ENCODE measurements at places on chromosomes 16 and 17.

GRCh38 chr17:79922116-79922601 lies 82.9 kb upstream of the CBX4 start:
- no peak for DNase-seq

DNA sequence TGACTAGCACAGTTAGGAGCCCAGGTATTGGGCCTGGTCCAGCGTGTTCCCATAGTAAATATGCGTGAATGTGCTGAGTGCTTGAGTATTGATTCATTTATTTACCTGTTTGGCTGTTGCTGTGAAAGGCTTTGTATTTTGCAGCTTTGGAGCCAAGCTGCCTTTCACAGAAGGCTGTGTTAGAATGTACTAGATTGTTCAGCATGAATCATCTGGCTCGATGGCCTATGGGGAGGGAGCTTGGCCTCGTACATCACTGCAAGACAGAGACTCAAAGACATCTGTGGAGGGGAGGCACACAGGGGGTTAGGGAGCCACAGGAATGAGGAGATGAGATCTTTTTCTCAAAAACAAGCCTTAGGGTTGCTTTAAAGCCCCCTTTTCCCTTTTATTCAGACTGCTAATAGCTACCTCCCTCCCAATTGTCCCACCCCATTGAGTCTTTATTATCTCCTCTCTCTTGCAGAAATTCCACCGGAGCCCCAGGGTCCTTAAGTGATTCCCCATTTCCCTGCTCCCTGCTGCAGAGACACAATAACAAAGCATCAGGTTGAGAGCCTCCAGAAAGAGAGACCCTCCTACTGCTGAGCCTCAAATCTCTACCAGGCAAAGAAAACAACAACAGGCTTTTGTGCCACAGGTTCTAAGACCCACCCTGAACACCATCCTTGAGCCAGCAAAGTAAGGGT lies 307.2 kb downstream of the ABCC12 start:
- DNase-seq = no peak

DNA sequence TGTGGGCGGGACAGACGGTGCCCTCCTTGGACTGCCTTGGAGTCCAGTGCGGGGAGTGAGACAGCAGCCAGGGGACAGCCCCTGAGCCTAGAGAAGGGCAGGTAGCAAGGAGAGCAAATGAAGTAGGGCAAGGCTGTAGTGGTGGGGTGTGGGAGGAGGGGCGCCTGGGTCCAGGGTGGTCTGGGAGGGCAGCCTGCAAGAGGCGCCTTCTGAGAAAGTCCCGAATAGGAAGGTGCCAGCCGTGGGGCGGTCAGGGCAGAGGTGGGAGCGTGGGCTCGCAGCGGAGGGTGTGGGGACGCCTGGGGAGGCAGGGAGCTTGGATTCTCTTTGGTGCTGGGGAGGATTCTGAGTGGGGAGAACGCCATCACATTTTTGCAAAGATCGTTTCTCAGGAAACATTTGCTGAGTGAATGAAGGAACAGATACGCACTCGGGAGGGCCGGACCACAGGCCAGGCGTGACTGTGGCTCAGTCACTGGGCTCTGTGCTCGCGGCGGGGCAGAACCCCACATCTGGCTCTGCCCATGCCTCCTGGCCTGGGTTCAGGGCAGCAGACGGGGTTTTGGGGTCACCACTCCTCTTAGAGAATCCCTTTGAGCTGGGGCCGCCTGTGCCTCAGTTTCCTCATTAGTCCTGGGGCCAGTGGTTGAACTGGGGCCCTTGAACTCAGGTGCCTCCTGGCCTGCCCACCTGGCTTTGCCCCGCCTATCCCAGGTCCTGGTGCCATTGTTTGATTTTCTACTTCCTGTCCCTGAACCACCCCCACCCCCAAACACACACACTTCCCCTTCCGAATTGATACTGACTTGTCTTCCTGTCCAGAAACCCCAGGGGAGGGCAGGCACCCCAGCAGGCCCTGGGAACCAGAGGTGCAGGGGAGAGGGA lies 4.2 kb downstream of the SNN start:
- DNase-seq = peak; percentile 91

DNA sequence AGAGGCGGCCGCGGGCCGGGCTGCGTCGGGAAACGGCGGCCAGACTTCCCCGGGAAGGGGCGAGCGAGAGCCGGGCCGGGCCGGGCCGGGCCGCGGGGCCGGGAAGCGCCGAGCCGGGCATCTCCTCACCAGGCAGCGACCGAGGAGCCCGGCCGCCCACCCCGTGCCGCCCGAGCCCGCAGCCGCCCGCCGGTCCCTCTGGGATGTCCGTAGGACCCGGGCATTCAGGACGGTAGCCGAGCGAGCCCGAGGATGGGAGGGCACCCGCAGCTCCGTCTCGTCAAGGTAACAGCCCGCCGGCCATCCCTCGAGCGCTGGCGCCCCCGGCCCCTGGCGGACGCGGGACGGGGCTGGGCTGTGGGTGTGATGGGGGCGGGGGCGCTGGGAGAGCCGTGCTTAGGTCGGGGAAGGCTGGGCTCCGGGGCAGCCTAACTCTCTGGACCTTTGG lies at the start of gene CRHR1:
TSS of gene CRHR1 (plus strand) at position 28 of the 448 bp plus-strand sequence. CDS start at position 253, 225 bp downstream.
- no peak for DNase-seq

DNA sequence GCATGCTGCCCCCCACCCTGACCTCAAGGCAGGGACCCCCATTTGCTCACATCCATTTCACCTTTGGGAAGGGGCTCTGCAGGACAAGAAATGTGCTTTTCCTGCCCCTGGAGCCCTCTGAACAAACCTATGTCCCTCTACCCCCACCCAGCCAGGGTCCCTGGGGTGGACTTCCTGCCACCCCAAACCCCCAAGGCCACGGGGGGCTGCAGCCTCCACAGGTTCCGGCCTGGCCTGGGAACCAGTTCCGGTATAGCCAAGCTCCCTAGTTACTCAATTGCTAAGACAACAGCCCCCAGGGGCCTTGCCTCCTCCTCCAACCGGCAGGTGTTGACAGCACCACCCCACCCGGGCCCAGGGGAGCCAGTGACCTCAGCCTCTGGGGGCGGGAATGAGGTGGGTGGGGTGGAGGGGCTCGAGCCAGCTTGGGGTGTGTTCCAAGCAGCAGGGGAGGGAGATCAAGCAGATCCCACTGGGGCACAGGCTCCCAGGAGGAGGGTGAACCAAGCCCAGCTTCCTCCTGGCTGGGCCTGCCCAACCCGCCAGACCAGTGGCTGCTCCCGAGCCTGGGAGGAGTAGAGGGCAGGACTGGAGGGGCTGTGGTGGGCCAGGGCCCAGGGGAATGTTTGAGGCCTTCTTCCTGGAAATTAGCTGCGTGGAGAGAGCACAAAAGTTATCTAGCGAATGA lies 6.6 kb downstream of the PNMT start:
- peak; percentile 77 for DNase-seq

DNA sequence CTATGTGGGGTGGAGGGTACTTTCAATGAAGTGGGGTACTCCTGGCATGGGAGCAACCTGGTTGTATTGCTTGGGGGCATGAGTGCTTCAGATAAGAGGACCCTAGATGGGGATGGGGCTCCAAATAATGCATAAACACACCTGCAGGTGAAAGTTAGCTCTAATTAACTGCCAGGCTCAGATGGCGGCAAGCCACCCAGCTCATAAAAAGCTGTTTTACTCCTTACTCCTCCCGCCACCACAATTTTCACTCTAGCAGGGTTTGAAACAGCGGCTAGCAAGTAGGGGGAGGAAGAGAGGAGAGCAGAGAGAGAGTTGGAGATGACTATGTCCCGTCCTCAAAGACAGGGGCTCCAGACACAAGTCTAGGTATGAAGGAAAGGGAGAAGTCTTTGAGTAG lies 117.7 kb upstream of the WSCD1 start:
- no peak for DNase-seq

GRCh38 chr17:2786176-2786881 lies 9.9 kb upstream of the RAP1GAP2 start:
- peak; percentile 97 for DNase-seq

DNA sequence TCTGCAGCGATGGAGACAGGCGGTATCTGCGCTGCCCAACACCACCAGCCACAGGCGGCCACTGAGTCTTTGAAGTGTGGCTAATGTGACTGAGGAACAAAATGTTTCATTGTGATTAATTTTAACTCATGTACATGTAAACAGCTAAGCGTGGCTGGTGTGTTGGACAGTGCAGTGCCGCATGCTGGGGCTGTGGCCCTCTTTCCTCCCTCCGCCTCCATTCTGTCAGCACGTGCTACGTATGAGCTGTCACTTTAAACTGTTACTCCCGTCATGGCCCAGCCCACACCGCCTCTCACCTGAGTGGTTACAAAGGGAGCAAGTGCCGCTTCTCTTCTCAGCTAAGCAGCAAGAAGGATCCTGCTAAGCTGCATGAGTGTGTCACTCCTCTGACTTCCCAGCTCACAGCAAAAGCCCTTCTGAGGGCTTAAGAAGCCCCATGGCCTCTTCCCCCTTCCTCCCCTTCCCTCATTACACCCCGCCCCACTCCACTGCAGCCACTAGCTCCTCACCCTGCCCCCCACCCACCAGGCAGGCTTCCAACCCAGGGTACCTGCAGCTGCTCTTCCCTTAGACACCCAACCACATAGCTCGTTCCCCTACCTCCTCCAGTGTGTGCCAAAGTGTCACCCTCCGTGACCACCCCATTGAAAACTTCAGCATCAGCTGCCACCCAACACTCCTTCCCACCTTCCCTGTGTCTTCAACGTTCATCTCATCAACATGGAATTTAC lies 15.0 kb downstream of the HASPIN start:
- DNase-seq = no peak
